HCT116 (cell line): ENCODE measurements at places on chromosomes 1 and 21.

DNA sequence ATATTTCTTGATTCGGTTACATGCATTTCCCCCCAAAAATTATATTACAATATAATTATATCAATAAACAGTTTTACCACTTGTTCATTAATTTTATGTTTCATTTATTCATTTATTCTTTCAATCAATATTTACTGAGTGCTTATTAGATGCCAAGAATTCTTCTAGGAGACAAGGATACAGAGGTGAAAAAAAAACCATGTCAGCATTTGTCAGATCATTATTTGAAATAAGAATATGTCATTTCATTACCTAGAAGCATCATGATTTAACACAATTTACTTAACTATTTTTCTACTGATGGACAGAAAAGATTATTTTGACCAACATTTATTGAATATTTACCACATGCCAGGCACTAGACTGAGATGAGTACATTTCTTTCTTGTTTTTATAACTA is 512.7 kb downstream of the LMO4 start:
- no peak for DNase-seq

DNA sequence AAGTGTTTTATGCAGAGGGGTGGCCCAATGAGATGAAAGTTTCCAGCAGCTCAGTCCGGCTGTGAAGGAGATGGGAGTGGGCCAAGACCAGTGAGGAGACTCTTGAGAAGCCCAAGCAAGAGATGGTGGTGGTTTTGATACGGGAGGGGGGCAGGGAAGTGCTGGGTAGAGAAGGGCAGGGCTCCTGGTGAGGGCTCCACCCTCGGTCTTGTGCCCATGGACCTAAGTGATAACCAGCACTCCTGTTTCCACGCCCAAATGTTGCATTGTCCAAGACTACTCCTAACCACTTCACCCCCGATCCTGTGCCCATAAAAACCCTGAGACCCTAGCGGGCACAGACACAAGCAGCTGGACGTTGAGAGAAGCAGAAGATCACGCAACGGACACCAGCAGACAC is 140.9 kb downstream of the MIS18A start:
- no peak for DNase-seq

DNA sequence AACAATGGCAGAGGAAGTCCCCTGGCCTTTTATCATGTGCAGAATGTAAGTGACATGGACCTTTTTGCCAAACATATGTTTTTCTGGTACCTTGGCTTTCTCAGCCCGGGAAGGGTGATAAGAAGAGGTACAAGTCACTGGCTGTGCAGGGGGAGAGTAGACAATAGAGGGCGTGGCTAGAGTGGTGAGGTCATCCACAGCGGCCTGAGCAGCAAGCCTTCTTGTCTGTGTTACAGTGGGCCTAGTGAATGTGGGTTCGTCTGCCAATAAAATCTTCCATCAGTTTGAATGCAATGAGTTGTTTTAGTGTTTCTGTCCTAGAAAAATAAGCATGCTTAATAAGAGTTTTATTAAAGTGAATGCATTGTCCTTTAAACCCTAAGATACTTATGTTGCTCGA is 59.0 kb upstream of the PGD start:
- peak; percentile 6 for DNase-seq

DNA sequence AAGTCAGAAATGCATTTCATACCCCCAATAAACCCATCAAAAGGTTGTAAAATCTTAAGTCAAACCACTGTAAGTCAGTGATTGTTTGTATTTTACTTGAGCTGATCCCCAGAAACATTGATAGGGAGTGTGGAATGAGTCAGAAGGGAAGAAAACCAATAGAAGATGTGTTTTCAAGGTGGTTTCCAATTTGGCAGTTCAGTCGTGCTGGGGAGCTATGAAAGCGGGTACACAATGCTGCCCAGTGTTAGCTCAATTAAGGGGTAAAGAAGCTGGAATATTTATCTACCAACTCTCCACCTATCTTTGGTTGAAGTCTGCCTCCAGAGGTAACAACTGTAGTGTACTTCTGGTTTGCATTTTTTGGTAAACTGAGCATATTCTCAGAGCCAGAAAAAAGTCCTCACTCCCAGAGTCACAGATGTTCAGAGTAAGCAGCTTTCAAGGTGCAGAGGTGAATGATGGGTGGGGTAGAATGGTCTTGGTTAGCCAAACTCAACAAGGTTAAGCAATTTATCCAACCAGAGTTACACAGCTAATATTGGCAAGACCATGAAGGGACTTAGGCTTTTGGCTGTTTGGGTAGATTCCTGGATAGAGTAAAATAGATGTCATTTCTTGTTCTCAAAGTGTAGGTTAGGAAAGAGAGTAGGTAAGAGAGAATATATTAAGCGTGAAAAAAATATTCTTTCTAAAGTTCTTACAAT is 202.9 kb upstream of the ADGRL2 start:
- no peak for DNase-seq

- no peak for DNase-seq
Observed at GRCh38 chr1:163414778-163415177, 93.0 kb downstream of the NUF2 start.

- peak; percentile 81 for DNase-seq
Observed at GRCh38 chr1:89953131-89953626, 41.7 kb upstream of the ZNF326 start.

GRCh38 chr1:3658231-3658615 is 5.9 kb downstream of the TP73 start:
- no peak for DNase-seq

DNA sequence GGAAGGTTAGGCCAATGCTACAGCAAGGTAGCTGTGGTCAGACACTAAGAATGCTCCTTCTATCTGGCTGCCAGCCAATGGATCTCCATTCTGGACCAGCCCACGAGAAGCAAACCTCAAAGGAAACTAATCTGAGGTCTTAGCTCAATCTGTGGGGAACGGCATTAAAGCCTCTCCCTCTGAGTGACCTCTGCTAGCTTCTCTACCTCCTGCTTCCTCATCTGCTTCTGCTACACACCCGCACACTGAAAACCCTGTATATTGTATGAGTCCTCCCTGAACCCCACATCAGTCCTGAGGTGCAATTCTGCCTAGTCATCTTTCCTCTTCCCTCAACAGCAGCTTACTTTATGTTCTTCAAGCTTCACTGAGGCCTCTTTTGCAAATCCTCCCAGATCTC is 6.9 kb upstream of the GALE start:
- DNase-seq = no peak

GRCh38 chr1:241586905-241587512 is 53.2 kb downstream of the CHML start:
- no peak for DNase-seq

GRCh38 chr1:241551759-241552638 is 19.8 kb downstream of the KMO start:
- no peak for DNase-seq

DNA sequence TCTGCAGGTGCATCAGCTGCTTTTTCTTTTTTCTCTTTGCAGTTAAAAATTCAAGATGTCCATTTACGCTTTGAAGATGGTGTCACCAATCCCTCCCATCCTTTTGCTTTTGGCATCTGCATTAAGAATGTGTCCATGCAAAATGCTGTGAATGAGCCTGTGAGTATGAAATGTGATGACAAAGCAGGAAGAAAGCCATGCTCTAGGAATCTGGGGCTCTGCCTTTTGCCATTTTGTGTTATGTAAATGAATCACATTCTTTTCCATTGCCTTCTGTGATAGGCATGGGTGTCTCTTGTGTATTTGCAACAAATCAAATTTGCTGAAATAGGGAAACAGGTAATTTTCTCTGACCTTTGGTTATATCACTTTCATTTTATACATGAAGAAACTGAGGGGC is 19.4 kb downstream of the VPS13D start:
- no peak for DNase-seq

DNA sequence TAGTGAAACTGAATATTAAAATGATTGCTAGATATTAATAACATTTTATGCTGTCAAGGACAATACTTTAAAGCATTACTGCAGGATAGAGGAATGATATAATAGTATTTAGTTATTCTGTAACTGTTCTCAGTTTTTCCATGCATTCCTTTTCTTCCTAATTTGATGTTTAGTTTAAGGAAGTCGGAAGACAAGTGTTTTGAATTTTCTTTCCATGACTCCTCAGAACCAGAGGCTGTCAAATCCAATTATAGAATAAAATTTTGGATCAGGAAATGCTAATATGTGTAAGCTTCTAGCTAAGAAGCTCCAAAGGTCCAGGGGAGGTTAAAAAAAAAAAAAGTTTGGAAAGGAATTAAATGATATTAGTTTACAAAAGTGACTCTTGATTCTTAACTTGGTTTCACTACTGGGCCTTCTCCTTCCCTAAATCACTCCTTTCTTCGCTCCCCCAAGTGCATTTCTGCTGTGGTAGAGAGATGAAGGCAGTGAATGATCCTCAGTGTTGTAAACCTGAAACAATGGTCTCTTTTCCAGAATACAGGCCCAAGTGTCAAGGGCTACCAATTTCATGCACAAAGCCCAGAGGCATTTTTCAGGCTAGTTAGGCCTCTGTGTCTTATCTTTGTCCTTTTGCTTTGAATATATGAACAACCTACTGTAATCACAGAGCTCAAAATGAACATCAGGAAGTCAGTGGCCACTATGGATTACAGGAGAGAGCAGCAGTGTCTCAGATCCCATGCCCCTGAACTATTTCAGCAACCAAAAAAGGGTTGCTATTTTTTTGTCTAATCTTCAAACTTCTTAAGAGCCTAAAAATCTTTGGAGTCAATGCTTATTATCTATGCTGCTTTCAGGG is 6.2 kb downstream of the ADSS2 start:
- no peak for DNase-seq

- no peak for DNase-seq
Observed at GRCh38 chr1:40352126-40352525, 21.4 kb upstream of the SMAP2 start.

GRCh38 chr1:241275981-241276380 is 81.0 kb downstream of the RGS7 start:
- DNase-seq = no peak

- DNase-seq = no peak
Observed at GRCh38 chr1:205318231-205318991, 3.1 kb downstream of the NUAK2 start.

DNA sequence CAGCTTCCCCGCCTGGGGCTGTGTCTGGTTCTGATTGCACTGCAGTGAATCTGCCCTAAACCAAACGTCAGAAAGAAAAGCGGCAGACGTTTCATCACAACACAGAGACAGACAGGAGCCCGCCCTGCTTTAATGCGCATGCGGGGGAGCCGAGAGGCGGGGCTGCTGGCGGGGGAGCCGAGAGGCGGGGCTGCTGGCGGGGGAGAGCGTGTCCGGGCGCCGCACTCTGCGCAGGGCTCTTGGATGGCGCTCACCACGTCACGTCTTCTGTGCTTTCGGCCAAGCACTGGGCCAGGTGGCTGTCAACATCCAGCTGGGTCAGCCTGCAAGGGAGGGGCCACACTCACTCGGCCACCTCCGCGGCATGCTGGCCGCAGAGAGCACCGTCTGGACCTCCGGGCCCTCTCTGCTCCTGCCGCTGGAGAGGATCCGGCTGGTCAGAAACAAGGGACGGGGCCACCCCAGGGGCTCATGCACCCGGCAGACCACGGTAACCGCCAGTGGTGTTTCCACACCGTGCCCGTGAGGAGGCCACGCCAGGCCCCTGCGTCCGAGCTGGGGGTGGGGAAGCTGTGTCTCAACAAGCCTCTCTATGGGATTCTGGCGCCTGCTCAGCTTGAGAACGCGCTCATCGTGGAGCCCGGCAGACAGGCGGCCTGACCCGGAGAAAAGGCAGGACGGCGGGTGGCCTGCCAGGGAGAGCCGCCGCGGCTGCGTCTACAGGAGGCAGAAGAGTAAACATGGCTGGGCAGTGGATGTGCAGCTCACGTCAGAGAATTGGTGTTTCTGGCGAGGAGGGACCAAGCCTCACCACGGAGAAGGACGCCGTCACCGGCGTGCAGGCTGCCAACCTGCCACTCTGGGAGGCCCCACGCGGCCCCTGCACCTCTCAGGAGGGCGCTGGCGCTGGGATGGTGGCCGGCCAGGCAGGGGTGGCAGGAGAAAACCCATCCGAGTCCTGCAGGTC is 4.8 kb downstream of the FAAP20 start:
- peak; percentile 80 for DNase-seq

DNA sequence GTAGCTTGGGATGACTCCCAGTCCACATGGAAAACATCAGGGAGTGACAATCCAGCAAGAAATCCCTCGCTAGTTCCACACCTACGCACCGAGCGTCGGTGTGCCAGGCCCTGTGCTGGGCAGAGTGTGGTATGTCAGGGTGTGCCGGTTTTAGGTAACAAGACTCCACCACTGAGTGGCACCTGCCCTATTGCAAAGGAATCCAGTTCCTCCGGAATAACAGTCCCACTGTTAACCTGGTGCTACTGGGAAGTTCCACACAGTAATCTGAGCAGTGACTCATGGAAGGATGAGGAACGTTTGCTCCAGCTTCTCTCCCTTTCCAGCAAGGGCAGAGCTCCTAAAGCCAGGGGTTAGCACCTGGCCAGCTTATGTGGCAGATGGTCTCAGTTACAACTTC is 14.3 kb downstream of the RNF207 start:
- peak; percentile 93 for DNase-seq

DNA sequence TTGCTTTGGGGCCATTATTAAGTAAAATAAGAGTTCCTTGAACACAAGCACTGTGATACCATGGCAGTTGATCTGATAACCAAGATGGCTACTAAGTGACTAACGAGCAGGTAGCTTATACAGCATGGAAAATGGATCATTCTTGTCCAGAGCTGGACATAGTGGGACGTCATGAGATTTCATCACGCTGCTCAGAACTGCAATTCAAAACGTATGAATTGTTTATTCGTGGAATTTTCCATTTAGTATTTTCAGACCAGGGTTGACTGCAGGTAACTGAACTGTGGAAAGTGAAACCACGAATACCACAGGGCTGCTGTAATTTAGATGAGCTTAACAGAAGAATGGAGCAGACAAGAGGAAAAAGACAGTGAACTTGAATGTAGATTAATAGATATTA is 38.9 kb downstream of the CCDC18 start:
- no peak for DNase-seq

DNA sequence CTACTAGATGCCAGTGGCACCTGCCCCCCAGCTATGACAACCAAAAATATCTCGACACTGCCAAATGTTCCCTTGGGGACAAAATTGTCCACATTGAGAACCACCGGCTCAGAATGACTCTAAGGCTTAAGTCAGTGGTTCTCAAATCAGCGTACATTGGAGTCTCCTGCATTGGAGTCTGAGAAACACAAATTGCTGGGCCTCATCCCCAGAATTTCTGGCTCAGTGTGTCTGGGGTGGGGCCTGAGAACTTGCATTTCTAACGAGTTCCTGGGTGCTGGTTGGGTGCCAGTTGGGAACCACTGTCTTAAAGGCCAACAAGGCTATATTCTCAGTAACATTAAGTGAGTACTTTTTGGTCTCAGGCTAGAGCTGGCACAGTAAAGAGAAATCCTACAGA is 77.7 kb upstream of the GADD45A start:
- no peak for DNase-seq
